Stimulated activated CD4-positive, alpha-beta T cell treated with anti-CD3 and anti-CD28 coated beads, Interleukin-1b, Interleukin-23, amount 100 ng/mL, for 48 hours (primary cell): ENCODE measurements at places on chromosomes 1 and 21.

DNA sequence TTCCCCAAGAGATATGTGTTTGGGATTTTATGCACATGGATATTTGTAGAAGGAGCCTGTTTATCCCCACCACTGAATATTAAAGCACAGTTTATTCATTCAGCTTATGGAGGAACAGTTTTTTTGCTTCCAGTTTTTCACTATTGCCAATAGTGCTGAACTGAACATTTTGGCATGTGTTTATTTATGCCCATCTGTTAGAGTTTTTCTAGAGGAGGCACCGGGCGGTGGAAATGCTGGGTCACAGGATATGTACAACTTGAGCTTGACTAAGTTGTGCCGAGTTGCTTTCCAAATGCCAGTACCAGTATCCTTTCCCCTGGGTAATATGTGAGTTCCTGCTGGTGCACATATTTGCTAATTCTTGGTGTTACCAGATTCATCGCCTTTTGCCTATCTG is 111.3 kb downstream of the GREM2 start:
- no peak for DNase-seq

DNA sequence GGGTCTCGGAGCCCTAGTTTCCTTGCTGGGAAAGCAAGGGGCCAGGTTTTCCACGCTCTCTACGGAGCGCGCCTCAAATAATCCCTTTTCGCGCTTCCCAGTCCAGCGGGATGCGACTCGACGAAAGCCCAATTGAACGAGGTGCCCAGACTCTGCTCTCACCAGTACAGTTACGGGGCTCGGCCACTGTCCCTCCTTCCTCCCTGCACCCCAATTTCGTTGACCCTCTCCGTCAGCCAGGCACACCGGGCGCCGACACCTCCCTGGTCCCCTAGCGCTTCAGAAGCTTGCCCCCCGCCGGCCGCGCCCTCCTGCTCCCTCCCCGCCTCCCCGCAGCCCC is 389 bp downstream of the SEMA6C start:
- no peak for DNase-seq

GRCh38 chr1:157176591-157177121 is 38.5 kb upstream of the ETV3 start:
- DNase-seq: no peak

GRCh38 chr21:24023936-24024335 is 1583.3 kb downstream of the MRPL39 start:
- DNase-seq: no peak

DNA sequence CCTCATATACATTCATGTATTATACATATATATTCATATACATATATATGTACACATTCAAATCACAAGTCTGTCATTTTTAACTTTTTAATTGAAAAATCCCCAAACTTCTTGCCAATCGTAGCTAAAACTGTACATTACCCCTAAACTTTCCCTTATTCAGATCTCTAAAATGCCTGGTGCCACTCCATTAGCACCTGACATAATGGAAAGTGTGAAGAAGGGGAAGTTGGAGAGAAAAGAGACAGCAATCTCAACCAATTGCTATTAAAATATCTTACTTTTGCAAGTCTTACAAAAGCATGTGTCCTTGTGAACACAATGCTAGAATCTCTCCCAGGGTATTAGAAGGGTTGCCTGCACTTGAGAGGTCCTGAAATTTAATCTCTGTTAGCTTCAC is 22.7 kb upstream of the PRKACB start:
- DNase-seq: no peak

- DNase-seq: no peak
These were observed 55.8 kb upstream of the SGIP1 start for GRCh38 chr1:66478116-66478515.

DNA sequence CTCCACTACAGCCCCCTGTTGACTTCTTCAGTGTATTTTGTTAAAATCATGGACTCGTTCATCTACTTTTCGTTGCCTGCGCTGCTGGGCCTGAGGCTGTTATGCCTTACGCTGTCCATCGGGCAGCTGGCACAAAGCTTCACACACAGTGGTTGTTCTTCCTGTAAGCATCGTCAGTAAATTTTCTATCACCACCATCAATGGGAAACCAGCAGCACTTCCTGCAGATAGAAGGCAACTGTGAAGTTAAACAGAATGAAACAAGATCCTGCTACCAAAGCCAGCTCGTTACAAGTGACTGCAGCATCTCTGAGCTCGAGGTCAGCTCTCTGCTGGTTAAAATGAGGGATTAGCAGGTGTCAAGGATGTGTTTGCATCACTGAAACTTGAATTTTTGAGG is 21.9 kb upstream of the PADI6 start:
- no peak for DNase-seq

DNA sequence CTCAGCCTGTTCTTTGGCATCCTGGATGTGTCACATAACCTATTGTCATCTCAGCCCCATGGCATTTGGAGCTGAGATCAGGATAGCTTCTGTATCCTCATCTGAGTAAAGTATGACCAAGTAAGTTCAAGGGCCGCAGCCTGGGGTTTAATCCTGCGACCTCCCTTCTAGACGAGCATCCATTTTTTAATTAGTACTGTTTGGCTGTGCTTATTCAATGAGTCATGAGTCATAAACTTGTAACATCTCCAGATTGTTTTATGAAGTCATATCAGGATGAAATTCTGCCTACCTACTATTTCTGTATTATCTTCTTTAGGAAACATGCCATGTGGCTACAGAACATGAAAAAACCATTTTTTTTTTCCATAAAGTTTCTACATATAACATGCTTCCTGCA is 119.1 kb downstream of the ERG start:
- no peak for DNase-seq

GRCh38 chr1:42322577-42322976 is 12.5 kb downstream of the FOXJ3 start:
- DNase-seq: no peak

GRCh38 chr1:238063454-238063853 is 172.7 kb upstream of the ZP4 start:
- no peak for DNase-seq

GRCh38 chr1:241787691-241788090 is 60.3 kb upstream of the EXO1 start:
- DNase-seq: no peak

GRCh38 chr1:222251847-222252246 is 296.1 kb downstream of the HHIPL2 start:
- no peak for DNase-seq

GRCh38 chr1:224503161-224504118 is 68.8 kb upstream of the WDR26 start:
- peak; percentile 22 for DNase-seq

DNA sequence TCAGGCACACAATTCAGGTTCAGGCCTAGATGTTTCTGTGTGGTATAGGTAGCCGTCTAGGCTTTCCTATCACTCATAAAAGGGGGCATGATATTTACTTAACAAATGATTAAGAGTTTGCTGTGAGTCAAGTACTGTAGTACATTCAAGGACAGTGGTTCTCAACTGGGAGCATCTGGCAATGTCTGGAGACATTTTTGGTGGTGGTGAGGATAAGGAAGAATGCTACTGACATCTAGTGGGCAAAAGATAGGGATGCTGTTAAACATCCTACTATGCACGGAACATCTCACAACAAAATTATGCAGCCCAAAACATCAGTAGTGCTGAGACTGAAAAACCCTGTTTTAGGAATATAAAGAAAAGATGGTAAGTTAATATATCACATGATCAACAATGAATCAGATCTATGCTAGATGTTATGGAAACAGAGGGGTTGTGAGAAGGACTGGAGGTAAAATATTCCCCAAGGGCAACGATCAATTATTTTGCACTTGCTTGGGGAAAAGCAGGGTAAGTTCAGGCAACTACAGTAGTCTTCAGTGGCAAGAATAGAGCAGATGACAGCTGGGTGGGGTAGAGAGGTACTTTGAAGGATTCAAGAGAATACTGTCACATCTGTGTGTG is 4.9 kb downstream of the DNTTIP2 start:
- no peak for DNase-seq

DNA sequence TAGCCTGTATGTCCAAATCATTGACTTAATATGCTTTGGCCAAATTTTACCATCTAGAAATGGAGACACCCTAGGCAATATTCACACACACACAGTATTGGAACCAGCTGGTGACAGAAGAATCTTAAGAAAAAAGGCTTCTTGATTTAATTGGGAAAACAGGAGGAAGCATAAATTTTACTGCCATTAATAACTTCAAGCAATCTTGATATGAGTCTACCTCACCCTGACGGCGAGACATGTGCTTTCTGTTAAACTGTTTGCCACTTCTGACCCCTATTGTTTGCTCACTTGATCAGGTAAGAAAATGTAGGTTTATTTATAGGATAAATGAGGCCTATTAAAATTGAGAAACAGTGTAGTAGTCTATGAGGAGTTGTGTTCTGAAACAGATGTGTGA is 73.2 kb downstream of the KIFAP3 start:
- DNase-seq: no peak

- no peak for DNase-seq
These were observed 92.5 kb downstream of the SCMH1 start for GRCh38 chr1:41149570-41149969.

DNA sequence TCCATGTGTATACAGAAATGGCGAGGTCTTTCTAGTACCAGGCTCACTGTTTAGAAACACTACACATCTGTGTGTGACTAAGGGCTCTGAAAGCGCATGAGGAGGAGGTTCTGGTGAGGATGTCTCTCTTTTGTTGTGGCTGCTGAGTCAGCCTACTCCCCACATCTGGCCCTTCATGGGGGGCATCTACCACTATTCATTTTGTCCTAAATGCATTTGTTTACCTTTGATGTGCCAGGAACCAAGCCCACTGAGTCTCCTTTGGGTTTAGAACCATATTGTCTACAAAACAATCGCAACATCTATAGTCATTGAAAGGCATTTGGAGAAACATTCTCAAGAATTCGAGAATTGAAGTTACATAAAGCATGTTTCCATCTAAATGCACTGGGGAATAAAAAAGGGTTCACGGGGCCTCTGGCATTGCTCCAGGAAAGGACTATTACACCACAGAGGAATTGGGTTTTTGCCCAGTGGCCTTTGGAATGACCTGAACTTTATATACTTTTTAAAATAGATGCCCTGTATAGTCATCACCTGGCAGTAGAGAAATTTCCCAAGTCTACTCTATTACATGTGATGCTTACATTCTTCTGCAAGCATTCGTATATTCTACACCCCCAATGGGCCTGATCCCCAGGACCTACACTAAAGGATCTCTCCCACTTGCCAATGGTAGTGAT is 35.1 kb upstream of the ADORA3 start:
- no peak for DNase-seq

DNA sequence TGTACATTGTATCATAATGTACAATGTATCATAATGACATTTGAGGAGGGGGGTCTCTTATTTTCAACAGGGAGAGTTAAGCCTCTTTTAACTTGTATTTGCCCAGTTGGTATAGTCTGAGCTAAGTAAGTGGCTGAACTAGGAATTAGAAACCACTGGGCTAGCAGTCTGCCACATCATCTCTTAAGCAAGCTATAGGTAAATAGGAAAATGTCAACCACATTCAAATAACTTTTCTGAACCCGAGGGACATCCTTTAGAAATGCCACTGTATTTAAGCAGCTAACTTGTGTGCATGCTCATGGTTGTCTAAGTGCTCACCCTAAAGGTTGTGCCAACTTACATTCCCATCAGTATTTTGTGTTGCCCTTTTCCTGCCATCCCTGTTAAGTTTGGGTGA is 35.5 kb upstream of the ASB17 start:
- DNase-seq: no peak

GRCh38 chr21:44390886-44391285 is 37.5 kb downstream of the TRPM2 start:
- DNase-seq: no peak

GRCh38 chr1:92066321-92066720 is 8.9 kb downstream of the SETSIP start:
- no peak for DNase-seq

GRCh38 chr1:61089338-61089737 is 7.0 kb downstream of the NFIA start:
- no peak for DNase-seq
